ENCODE measurements at places on chromosomes 7 and 10.

- DNase-seq = peak; percentile 51
Observed at GRCh38 chr10:45000138-45000751, 478 bp upstream of the ZNF22 start.

DNA sequence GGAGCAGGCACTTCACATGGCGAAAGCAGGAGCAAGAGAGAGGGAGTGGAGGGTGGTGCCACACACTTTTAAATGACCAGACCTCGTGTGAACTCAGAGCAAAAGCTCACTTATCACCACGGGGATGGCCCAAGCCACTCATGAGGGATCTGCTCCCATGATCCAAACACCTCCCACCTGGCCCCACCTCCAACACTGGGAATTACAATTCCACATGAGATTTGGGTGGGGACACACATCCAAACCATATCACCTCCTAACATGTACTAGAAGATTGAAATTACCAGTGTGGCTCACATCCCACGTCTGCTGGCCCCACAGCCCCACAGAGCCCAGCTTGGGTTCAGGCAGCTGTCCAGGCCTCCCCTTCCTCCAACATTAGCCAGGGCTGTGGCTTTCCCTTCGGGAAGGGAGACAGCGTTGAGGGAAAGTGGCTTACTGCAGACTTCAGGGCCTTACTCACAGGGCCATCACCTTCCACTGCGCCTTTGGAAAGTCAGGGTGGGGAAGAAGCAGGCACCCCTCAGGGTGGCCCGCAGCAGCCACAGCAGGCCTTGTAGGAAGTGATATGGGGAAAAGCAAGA, 7.7 kb downstream of the DEPP1 start:
- DNase-seq = no peak

- peak; percentile 39 for DNase-seq
Observed at GRCh38 chr7:51471981-51472296, 155.3 kb upstream of the COBL start.

GRCh38 chr7:106896231-106896630, 31.1 kb downstream of the PIK3CG start:
- DNase-seq = no peak

DNA sequence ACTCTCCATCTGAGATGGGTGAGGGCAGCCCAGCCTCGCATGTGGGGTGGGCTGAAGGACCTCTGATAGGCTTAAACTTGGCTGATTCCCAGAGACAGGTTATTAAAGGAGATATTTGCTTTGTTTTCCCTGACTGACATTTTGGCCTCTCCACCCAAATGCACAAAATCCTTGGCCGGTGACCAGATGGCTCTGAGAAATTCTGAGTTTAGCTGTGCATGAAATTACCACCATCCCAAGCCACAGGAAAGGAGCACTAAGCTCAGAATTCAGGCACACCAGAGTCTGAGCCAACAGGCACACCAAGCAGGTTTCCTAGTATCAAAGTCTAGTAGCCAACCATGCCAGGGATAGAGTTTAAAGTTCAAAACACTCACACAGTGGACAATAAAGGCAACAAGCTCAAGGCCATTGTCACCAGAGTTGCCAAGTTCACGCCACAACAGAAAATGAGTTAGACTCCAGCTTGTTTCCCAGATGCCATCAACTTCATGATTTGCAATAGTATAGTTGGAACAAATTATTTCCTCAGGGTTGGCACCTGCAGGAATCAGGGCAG, 387.6 kb downstream of the KCNMA1 start:
- DNase-seq = no peak

DNA sequence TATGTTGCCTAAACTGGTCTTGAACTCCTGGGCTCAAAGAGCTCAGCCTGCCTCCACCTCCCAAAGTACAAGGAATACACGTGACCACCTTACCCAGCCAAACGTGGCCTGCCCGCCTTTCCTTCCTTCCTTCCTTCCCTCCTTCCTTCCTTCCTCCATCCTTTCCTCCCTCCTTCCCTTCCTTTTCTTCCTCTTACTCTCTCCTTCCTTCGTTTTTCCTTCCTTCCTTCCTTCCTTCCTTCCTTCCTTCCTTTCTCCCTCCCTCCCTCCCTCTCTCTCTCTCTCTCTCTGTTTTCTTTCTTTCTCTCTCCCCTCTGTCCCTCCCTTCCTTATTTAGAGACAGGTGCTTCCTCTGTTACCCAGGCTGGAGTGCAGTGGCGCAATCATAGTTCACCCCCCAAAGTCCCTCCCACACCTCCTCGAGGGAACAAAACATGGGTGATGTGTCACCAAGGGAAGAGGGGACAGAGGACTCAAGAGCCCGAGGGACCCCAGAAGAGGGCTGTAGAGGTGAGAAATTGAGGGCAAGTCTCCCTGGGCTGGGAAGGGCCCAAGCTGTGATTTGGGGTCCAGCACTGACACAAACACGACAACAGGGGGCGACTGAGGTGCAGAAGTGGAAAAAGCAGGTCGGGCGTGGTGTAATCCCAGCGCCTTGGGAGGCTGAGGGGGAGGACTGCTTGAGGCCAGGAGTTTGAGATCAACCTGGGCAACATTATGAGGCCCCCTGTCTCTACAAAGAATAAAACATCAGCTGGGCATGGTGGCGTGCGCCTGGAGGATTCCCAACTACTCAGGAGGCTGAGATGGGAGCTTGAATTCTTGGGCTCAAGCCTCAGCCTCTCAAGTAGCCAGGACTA, 28.1 kb downstream of the EPHB4 start:
- peak; percentile 70 for DNase-seq

GRCh38 chr10:44293842-44294241, 91.1 kb downstream of the CXCL12 start:
- DNase-seq = no peak

DNA sequence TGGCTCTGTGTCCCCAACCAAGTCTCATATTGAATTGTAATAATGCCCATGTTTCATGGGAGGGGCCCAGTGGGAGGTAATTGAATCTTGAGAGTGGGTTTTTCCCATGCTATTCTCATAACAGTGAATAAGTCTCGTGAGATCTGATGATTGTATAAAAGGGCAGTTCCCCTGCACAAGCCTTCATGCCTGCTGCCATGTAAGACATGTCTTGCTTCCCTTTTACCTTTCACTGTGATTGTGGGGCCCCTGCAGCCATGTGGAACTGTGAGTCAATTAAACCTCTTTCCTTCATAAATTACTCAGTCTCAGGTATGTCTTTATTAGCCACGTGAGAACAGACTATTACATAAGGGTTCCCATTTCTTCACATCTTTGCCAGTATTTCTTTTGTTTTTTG, 97.1 kb upstream of the CPXM2 start:
- no peak for DNase-seq

- no peak for DNase-seq
Observed at GRCh38 chr10:8033812-8034465, 20.5 kb upstream of the GATA3 start.

- no peak for DNase-seq
Observed at GRCh38 chr10:51231754-51232153, 157.5 kb downstream of the PRKG1 start.

- DNase-seq = peak; percentile 9
Observed at GRCh38 chr10:6778992-6779701, 199.1 kb upstream of the PRKCQ start.

GRCh38 chr7:133401225-133401624, 148.3 kb downstream of the EXOC4 start:
- DNase-seq = no peak

DNA sequence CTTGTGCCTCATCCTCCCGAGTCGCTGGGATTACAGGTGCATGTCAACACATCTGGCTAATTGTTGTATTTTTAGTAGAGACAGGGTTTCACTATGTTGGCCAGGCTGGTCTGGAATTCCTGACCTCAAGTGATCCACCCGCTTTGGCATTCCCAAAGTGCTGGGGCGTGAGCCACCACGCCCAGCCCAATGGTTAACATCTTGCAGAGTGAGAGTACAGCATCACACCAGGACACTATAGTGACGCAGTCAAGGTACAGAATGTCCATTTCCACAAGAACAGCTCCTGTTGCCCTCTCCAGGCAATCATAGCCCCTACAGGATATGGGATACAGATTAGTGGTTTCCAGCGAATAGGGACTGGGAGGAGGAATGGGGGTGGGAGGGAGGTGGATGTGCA, 34.0 kb downstream of the MYO1G start:
- no peak for DNase-seq

DNA sequence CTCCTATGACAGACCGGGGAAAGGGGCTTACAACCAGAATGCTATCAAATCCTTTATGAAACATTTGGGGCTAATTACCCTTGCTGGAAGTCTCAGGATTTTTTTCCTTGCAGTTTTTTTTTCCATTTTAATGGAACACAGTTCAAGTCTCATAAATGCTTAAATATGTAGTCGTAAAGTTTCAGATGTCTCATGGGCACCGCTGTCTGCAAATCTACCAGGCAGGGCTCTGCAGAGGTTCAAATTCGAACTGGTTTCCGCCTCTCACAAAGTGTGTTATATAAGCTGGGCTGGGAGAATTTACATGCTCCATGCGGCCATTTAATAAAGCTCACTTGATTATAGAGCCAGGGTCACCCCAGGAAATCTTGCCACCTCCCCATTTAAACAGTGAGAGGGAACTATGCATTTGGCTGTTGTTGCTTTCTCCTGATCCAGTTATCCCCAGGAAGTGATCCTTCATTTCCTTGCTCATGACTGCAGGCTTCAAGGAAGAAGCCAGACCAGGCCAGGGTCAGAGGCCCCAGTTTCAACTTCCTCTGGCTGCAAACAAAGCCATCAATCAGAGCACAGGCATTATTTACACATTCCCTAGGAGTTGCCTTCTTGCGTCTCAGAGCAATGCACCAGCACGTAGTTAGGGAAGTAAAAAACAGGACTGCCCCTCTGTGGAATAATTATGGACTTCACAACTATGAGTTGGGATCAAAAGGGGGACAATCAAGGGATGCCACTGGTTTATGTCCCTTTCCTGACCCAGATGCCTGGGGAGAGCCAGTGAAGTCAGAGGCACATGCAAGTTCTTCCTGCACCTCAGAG, 358.8 kb downstream of the PRPF18 start:
- no peak for DNase-seq

GRCh38 chr10:79436066-79436849, 9.2 kb downstream of the ZCCHC24 start:
- no peak for DNase-seq

- DNase-seq = no peak
Observed at GRCh38 chr10:42836096-42836495, 53.5 kb downstream of the BMS1 start.

DNA sequence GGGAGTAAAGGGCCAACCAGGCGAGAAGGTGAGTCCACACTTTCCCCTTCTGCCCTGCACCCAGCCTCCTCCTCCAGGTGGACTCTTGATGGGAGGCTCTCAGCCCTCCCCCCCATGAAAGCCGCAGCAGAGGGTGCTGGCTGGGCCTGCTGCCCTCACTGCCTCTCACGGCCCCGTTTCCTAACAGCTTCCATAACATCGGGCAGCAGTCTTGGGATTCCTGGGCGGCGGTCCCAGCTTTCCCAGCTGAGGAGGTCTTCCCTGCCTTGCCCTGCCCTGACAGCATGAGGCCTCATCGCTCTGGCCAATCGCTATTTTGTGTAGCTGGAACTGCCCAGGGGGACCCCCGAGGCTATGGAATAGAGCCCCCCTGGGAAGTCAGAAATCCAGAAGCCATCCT, 76.3 kb downstream of the COL13A1 start:
- DNase-seq = no peak

DNA sequence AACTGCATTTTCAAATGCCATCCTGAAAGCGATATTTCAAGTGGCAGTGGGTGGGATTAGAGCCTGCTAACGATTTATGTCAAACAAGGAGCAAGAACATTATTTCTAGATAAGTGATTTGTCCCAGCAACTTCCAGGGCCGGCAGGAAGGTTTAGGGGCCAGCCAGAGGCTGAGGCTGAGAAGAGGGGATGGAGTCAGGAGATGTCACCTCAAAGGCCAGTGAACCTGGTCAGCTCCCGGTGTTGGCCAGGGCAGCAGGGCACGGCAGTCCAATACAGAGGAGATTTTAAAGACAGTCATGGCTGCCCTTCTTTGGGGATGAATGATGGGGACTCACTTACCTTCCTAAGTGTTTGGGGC, 105.7 kb upstream of the PPIF start:
- no peak for DNase-seq

DNA sequence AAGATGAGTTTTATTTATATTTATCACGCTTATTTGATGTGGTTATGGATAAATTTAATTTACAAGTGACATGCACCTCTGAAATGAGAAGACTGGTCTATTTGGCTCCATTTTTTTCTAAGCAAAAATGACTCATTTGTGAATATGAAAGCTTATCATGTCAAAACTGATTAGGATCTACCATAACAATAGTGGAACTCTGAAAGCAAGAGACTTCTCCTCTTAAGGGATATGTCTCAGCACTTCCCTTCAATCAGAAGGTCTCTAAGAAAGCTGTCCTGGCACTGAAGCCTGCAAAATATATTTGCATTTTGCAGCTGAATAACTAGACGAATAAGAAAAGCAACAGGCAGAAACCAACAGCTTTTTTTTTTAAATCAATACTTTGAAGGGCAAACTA, 12.7 kb downstream of the FAS start:
- DNase-seq = no peak

GRCh38 chr10:74008212-74008731, 10.4 kb downstream of the VCL start:
- no peak for DNase-seq

DNA sequence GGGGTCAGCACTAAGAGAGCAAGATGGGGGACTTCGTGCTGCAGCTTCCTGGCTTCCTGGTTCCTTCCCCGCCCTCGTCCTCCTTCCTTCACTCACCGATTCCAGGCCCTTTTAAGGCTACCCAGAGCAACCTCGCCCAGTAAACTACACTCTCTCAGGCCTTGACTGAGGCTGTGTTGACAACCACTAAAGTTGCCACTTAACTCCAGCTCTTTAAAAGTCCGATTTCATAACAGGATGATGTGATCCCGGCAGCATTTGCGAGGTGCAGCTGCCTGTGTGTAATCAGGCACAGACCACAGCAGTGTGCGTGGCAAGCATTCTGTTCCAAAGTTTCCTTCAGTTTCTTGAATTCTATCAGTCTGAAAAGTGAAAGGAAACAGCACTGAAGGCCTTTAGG, 110.6 kb downstream of the RAB11FIP2 start:
- no peak for DNase-seq

GRCh38 chr10:99676426-99676825, 17.1 kb downstream of the ENTPD7 start:
- DNase-seq = no peak

DNA sequence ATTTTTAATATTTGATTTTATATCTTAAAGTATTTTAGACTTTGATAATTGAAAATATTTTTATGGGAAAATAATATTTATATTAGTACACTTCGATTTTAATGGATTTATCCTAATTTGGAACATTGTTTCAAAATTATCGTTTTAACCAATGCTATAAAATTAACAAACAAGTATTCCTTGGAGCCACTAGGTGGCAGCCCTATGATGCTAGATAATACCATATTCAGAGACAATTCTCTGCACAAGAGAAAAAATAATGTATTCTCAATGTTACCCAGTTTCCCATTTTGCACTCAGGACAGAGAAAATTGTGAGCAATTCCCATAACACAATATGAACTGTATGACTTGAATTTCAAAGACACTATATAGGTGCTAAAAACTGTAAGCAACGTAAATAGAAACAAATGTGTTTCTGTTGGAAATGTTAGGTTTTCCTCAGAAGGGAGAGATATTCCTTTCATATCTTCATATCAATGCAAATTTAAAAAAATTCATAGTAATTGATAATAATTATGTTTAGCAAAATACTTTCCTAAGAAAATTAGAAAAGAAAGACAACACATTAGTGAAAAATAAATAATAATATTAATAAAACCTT, 237.8 kb downstream of the SEMA3E start:
- peak; percentile 88 for DNase-seq

- no peak for DNase-seq
Observed at GRCh38 chr10:130350996-130351395, 214.8 kb downstream of the GLRX3 start.

- DNase-seq = peak; percentile 78
Observed at GRCh38 chr7:43700059-43700501, 29.2 kb downstream of the COA1 start.

- peak; percentile 54 for DNase-seq
Observed at GRCh38 chr10:2137549-2138174, 400.3 kb upstream of the ADARB2 start.

All from DMS53 (cell line).